ENCODE measurements at places on chromosomes 3 and 15.

DNA sequence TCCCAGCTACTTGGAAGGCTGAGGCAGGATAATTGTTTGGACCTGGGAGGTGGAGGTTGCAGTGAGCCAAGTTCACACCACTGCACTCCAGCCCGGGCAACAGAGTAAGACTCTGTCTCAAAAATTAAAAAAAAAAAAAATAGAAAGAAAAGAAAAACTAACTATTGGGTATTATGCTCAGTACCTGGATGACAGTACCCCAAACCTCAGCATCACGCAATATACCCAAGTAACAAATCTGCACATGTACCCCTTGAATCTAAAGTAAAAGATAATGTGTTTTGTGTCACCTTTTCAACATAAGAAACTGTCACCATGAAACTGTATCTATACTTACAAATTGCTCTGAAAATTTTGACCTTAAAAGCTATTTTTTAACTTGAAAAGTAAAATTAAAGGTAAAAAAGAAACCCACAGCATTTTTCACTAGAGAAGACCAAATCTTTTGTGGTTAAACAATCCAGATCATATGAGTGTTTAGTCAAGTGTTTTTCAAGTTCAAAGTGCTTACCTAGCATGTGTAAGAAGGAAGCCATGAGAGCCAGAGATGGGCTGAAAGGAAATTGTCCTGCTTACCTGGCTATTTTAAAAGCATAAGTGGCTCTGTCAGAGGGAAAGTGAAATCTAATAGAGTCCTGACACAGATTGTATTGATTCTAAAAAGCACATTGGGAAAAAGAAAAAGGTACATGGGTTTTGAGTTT is 50.5 kb downstream of the MYO1E start:
- no peak for DNase-seq

- no peak for DNase-seq
Measured at GRCh38 chr3:5226783-5227182, 39.3 kb downstream of the EDEM1 start.

GRCh38 chr3:25854635-25855034 is 64.7 kb downstream of the OXSM start:
- DNase-seq = no peak

- no peak for DNase-seq
Measured at GRCh38 chr3:195133013-195133412, 137.9 kb downstream of the XXYLT1 start.

GRCh38 chr3:169879845-169880575 is 10.3 kb upstream of the LRRC31 start:
- no peak for DNase-seq

DNA sequence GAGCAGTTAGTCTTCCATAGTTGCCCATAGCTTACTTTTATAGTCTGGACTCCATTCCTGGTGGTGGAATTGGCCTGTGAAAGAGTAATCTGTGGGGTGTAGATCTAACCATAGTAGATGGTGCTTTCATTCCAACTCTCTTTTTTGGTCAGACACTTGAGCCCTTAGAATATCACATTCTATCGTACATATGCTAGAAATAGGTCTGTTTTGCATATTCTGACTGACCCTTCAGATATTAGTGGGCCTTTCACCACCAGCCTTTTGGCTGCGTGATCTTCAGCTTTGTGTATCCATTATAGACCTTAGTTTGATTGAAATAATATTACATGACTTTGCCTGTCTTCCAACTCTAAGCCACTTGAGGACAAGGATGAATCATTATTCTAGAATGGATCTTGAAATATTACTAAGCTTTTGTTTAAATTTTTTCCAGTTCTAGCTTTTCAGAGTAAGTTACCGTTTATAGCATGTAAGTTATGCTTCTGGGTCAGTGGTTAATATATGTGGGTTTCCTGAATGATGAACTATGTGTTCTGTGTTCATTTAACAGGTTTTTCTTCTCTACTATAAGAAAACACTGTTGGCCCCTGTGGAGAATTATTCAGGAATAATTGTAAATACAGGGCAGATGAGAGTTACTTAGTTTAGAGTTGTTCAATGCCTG is 8.7 kb downstream of the RAB7A start:
- no peak for DNase-seq

GRCh38 chr3:187051066-187051465 is 88.2 kb downstream of the RPL39L start:
- no peak for DNase-seq

- no peak for DNase-seq
Measured at GRCh38 chr15:99692825-99693224, 40.4 kb downstream of the LYSMD4 start.

GRCh38 chr3:58261954-58262666 is 24.5 kb downstream of the ABHD6 start:
- DNase-seq = no peak

GRCh38 chr15:99449514-99449913 is 116.3 kb upstream of the MEF2A start:
- no peak for DNase-seq

DNA sequence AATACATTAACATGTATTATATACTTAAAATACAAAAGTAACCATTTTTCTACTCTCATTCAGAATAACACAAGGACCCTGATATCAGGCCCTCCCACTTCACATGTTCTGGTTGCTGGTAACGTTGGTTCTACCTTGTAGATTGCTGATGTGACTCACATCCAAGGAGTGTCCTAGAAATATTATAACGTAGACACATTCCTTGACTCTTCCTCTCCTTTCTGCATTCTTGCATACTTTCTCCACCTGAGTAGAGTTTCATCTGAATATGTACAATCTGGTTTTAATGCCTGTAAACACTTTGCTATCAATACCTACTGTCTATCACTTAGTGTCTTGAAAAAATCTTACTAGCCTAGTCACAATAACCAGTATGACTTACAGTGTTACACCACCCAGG is 35.0 kb upstream of the NEDD4 start:
- DNase-seq = no peak

DNA sequence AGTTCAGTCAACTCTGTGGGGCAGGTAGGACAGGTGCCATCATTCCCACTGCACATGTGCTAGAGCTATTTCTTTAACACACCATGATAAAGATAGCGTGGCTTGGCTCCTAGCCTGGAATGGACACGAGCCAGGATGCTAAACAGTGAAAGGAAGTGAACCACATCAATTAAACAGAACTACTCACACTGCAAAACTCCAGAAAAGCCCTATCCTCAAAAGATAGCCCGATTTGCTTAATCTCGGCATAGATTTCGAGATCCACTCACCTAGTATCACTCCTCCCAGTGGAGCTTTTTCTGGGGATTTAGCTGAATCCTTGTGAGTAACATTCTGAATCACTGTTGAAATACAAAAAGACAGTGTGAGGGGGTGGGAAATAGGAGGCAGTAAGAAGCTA is 118.0 kb downstream of the ABI3BP start:
- no peak for DNase-seq

- DNase-seq = no peak
Measured at GRCh38 chr3:153577059-153577736, 415.2 kb downstream of the RAP2B start.

DNA sequence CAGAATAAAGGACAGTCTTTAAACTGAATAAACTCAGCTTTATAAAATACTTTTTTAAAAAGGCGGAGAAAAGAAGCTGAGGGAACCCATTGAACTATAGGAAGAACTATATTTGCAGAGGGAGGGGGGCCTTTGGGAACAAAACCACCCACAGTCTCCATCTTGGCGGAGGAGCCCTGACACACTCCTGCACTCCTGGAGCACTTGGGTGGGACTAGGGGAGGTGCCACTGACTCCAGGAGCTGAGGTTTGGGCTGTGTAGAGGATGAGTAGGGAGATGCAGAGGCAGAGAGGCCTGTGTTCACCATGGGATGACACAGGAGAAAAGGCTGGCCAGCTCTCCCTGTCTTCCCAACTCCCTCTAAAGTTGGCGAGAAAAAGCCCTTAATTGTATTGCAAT is 35.8 kb downstream of the IFT122 start:
- no peak for DNase-seq

- no peak for DNase-seq
Measured at GRCh38 chr3:186427627-186428281, 65.7 kb upstream of the DGKG start.

GRCh38 chr15:100592898-100593297 is 9.1 kb downstream of the LINS1 start:
- DNase-seq = no peak

GRCh38 chr15:31214158-31214863 is 112.3 kb upstream of the KLF13 start:
- DNase-seq = no peak

DNA sequence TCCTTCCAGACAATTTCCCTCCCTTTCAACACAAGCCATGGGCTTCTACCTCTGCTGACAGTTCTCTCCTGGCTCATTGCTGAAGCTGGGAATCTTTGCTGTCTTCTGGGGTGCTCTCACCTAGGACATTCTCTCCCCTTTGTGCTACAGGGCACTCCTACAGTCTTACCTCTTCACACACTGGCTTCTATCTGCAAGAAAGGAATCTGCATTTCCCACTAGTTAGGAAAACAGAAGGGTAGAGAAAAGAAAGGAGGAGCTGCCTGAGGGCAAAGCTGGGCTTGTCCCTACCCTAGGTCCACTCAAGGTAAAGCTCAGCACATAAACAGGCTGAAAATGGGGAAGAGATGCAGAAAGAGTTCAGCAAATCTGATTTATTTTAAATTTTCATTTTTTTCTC is 5.6 kb upstream of the ARGFX start:
- no peak for DNase-seq

- DNase-seq = no peak
Measured at GRCh38 chr3:81300324-81300927, 461.0 kb downstream of the GBE1 start.

Measured in activated CD4-positive, CD25-positive, alpha-beta regulatory T cell treated with anti-CD3 and anti-CD28 coated beads, Interleukin-2, amount 50 U/mL, for 72 hours (primary cell).